ENCODE measurements at places on chromosomes 16 and 17.
A peak's percentile ranks its signal among the peaks of the same experiment; 100 is the strongest.

DNA sequence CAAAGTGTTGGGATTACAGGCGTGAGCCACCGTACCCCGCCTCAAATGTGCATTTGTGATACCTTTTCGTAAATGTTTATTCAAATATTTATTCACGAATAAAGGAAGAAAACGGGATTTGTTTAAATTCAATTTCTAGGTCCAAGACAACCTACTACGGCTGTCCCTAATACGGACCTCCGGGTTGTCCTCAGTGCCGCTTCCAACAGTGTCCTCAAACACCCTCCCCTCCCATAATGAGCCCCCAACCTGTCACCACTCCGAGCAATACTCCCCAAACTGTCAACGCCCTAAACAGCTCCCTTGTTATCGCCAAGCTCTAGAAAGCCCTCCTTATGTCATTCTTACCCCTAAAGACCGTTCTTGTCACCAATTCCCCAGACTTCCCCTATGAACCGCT lies 539 bp upstream of the GABARAPL2 start:
- no peak for DNase-seq

- DNase-seq = no peak
Observed at GRCh38 chr17:3989041-3989886, 25.0 kb upstream of the ATP2A3 start.

DNA sequence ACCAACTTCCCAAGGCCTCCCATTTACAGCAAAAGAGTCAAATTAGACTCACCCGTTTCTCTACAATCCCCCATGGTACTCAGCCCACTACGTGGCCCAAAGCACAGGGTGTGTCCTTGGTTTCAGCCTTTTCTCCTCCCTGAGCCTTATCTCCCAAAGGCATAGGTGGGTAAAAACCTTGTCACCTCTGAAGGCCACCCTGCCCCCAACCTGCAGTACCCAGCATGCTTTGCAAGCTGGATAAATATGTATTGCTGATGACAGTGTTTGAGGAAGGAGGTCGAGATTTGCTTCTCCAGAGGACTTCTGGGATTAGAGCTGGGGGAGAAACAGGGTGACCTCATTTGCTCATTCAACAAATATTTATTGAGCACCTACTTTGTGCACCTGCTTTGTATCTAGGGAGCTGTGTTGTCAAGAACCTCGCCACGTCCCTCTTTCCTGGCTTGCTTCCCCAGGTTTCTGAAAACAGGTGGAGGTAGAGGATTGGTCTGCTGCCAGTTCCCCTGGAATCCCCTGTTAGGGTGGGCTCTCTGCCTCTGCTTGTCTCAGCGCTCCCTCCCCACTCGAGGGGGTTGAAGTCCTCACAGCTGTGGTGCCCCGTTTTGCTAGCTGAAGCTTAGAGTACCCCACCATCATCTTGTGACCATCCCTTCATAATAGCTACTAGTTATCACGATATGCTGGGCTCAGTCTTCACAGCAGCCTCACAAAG lies 3.0 kb downstream of the LASP1 start:
- DNase-seq = no peak

DNA sequence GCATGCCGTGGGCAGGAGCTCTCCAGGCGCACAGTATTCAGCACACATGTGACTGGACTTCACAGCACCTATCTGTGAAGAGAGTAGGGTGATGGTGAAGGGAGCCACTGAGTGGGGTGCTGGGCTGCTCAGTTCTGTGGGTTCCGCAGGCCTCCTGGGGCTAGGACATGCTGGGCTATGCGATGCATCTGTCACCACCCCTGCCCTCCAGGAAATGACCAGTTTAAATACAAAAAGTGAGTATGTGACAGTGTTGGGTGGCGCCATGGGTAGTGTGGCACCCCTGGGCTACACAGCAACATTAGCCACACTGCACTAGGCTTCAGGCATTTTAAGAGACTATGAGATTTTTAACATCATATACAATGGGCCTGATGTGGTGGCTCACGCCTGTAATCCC lies 28.6 kb downstream of the MYLK3 start:
- DNase-seq = no peak

DNA sequence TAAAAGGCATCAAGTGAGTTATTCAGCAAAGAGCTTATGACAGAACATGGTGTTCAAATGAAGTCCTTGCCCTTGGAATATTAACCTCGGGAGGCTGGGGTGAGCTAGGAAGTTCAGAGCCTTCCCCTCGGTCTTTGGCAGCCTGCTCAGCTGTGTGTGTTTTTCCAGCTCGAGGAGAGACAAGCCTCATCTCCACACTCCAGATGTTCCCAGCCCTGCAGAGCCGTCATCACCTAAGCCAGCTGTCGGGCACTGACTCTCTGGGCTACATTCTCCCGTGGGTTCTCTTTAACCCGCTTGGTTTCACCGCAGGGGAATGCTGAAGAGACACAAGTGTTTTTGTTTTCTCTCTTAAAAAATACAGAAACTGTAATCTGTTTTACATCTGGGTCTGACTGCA lies 47.1 kb downstream of the IRX3 start:
- DNase-seq = no peak

GRCh38 chr16:68397710-68398201 lies 50.6 kb downstream of the SMPD3 start:
- DNase-seq = no peak

DNA sequence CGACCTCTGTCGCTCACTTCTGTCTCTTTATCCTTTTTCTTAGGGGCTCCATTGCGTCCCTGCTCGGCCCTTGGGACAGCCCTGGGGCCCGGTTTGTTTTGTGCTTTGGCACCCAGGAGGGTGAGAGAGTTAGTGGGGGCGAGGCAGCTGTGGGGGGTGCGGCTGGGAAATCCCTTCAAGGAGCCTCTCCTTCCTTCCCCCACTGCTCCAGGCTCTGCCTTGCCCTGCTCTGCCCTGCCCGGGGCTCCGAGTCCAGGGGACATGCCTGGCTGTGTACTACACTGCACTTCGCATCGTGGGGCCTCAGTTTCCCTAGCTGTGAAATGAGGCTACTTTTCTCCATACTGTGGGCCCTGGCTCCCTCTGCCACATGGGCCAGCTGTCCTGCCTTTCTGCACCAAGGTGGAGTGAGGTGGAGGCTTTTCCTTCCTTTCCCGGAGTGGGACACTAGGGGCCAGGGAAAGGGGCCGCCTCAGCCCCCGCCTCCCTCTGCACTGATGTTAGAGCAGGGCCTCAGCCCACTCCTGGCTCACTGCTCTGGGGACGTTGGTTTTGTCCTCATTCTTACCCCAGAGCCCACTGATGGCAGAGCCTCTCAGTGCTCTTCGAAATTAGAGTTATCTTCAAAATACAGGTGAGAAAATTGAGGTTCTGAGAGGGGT lies 980 bp downstream of the LLGL1 start:
- no peak for DNase-seq

DNA sequence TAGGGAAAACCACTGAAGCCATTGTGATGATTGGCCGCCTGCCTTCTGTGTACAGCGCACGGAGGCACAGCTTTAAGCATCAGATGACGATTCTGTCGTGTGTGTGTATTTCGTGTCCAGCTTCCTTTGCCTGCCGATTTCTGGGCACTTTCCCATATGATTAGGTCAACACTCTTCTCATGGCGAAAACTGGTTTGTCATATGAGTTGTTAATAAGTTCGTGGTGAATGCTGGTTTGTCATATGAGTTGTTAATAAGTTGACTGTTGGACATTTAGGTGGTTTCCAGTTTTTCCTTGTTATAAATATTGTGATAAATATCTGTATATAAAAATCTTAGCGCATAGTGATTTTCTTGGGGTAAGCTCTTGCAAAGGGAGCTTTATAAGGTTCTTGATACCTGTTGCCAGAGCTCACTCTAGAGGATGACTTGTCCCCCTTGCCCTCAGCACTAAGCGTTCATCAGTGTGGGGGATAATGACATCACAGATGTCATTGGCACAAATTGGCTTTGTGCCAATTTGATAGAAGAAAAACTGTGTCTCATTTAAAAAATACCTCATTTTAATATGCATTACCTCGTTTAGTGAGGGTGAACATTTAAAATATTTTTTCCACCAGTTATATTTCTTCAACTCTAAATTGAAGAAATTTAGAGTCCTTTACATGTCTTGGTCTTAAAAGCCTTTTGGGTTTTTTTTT lies 40.0 kb downstream of the PGS1 start:
- DNase-seq = no peak

- DNase-seq = no peak
Observed at GRCh38 chr16:381789-382717, at the start of gene PGAP6. Gene PGAP6, minus strand, starts transcription at chr16:381978. Its CDS starts 157 bp downstream, at chr16:381821.

GRCh38 chr17:60321336-60322055 lies 70.4 kb downstream of the USP32 start:
- DNase-seq = no peak

- no peak for DNase-seq
Observed at GRCh38 chr16:23293016-23293415, 9.1 kb upstream of the SCNN1B start.

DNA sequence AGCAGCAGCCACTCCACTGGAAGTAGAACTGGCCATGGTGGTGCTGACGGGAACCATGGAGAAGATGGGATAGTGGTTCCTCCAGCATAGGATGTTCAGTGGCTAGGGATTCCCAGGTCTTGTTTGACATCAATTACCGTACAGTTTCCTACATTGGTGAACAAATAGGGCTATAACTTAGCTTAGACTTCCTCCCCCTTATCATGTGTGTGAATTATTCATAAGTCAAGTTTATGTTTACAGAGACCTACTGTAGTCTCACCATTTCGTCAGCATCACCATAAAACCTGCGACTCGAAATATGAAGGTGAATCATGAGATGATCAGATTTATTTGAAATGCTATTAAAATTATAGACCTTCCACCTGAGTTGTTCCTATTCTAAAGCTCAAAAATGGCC lies 1.2 kb downstream of the KRTAP2-3 start:
- no peak for DNase-seq

DNA sequence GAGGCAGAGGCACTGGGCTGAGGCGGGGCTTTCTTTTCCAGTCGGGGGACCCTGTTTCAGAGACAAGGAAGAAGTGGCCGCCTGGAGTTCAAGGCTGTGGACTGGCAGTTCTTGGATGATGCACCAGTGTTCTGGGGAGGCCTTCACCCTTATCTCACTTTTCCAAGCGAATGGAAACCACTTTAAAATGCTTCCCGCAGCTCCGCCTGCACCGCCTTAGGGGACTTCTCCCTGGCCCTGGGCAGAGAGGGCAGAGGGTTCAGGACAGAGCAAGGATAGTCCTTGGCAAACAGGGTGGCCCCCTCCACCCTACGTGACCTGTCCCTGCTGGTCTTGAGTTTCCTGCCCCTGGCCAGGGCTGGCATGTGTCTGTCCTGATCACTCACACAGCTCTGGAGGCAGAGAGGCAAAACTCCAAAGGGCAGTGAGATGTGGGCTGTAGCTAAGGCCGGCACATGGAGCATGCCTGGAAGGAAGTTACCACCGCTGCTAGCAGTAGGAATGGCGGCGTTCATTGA lies 20.6 kb downstream of the RTN4RL1 start:
- DNase-seq = no peak

GRCh38 chr17:29595943-29596774 lies 3.2 kb downstream of the ANKRD13B start:
- no peak for DNase-seq

DNA sequence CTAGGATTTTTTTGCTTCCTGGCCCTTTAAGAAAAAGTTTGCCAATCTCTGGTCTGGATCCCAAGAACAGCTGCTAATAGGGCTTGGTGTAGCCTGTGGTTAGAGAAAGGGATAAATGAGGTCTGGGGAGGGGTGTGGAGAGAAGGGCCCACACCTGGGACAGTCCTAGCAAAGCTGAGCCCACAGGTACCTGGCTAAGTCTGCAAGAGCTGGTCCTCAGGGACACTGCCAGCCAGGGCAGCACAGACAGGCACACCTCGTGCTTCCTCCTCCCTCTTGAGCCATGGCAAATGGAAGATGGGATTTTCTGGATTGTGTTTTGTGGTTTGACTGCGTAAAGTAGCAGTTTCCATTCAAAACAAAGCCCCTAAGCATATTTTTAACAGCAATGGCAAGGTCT lies 217.5 kb downstream of the SOX9 start:
- DNase-seq = no peak

- DNase-seq = peak; percentile 70
Observed at GRCh38 chr17:58534901-58535421, 20.5 kb upstream of the MTMR4 start.

DNA sequence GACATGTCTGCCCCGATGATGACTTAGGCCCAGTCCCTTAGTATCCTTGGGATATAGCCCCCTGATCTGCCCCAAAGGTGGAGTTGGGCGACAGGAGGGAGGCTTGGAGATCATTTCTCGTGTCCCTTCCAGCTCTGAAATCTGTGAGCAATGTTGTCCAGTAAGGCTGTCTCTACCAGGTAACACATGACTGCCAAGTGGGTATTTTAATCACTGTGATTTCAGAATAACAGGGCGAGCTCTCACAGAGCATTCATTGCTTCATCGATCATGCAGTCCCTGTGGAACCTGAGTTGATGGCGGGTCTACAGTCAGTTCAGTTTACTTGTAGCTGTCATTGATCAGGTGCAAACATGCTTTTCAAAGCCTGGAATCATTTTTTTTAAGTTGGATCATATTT lies 39.2 kb downstream of the KSR1 start:
- DNase-seq = no peak

DNA sequence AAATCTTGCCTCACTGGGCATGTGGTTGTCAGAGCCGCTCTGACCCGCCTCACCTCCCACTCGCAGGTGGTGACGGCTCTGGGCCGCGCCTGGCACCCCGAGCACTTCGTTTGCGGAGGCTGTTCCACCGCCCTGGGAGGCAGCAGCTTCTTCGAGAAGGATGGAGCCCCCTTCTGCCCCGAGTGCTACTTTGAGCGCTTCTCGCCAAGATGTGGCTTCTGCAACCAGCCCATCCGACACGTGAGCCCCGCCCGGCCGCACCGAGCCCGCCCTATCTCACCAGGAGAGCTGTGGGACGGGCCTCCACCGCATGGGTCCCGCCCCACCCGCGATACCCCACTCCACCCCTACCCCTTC lies 4.0 kb downstream of the TGFB1I1 start:
- DNase-seq = no peak

GRCh38 chr17:45703348-45703747 lies 80.8 kb upstream of the CRHR1 start:
- DNase-seq = no peak

DNA sequence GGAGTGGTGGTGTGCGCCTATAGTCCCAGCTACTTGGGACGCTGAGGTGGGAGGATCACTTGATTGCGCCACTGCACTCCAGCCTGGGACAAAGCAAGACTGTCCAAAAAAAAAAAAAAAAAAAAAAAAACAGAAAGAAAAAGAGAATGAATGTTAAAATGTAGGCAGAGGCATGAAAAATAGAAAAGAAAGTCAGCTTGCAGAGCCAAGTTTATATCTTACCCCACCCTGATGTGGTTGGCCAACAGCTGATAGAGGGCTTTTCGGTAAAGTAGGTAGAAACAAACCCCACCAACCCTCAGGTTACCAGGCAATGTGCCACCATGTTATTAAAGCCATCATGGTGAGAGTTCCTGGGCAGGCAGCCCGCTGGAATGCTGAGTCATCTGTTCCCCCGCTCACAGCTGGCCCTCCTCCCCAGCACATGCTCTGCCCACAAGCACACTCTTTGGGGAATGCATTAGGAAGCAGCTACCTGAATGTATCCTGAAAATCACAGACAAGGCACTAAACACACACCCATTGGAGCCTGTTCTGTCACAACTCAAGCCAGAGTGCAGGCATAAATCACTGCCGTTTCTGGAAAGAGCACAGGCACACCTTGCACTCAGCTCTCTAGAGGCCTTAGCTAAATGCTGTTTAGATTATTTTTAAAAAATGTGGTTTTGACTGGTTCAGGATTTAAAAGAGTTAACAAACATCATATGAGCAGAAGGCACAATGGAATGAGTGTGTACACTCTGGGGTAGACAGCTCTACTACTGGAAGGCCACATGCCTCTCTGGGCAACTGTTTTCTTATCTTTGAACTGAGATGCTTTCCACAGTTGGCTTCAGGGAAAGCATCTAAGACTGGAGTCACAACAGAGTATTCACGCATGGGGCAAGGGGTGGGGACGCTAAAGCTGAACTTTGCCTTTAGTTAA lies 128.5 kb downstream of the PARN start:
- peak; percentile 84 for DNase-seq

Data from COLO829 (cell line).